ENCODE measurements at places on chromosomes 1 and 21.

DNA sequence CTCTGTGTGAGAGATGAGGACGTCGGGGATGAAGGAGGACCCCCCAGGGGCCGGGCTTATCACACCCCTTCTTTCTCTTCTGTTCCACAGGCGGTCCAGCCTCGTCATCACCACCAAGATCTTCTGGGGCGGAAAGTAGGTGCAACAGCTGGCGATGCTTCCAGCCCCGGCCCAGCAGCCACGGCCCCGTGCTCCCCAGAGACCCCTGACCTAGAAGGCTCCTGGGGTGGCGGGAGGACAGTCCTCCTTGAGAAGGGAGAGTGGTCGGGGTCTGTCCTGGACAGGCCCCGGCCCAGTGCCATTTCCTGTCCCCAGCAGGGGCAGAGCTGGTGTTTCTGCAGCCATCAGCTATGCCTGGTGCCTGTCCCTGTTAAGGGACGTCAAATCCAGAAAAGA is 41.7 kb downstream of the KCNAB2 start:
- DNase-seq, result no peak

DNA sequence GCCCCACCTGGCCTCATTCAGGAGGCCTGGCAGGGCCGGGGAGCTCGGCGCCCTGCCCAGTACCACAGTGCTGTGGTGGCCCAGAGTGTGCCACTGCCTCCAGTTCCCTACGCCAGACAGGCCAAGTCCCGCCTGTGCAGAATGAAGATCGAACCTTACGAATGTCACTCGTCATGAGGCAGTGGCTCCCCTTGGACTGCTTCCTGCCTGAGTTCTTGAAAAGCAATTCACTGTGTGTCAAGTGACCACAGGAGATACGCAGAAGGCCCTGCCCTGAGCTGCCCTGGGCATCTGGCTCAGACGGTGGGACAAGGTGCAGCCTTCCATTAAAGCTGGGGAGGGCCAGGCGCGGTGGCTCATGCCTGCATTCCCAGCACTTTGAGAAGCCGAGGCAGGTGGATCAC is 49.6 kb upstream of the LRP8 start:
- no peak for DNase-seq

DNA sequence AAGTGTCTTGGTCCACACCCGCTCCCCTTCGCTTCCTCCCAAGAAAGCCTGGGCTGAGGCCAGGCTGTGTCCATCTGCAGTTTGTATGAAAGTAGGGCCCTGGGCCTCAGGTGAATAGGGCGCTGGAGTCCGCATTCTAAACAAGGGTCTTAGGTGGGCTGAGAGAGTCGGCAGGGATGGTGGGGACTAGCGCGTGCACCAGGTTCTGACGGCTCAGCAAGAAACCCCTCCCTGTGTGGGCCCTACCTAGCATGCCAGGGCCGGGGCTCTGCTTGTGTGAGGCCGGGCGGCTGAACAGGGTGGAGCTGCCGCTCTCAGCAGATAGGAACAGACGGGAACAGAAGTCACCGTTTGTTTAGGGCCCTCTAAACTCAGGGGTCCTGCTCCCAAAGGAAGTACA is 1.7 kb downstream of the ACTRT2 start:
- DNase-seq, result no peak

DNA sequence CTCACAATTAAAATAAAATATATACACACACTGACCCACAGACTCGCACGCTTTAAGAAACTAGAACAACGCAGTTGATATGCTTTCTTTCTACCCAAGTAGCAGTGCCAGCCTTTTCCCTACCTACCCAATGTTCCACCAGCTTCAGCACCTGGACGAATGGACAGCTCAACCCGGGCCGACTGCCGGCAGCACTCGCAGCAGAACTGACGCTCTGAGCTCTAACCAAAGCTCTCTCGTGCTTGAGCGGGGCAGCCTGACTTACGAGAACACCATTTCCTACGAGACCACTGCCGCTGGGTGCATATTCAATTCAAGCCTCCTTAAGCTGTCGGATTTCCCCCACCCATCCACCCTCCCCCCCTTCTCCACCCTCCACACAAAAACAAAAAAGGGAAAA is 127.4 kb upstream of the DPYD start:
- peak; percentile 8 for DNase-seq

DNA sequence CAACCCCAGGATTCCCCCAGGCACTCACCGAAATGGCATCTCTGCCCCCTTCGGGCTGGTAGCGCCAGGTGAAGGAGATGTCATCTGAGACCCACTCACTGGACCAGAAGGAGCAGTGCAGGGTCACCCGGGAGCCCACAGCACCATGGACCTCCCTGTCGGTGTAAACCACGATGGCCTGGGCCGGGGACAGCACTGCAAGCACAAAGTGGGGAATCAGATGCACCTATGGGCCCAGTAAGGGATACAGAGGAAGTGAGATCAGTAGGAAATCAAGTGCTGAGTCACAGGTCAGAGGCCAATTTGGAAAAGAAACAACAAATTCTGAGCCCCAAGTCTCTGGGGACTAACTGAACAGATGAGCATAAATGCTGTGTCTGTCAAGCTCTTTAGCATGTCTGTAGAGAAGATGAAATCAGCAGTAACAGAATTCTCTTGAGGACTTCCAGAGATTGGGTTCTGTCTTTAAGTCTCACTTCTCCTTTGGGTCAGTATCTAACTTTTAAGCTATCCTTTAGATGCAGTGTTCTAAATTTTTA is 2.5 kb downstream of the MPZ start:
- no peak for DNase-seq

- DNase-seq, result no peak
These were observed 150.8 kb downstream of the ROR1 start for GRCh38 chr1:63924600-63924999.

DNA sequence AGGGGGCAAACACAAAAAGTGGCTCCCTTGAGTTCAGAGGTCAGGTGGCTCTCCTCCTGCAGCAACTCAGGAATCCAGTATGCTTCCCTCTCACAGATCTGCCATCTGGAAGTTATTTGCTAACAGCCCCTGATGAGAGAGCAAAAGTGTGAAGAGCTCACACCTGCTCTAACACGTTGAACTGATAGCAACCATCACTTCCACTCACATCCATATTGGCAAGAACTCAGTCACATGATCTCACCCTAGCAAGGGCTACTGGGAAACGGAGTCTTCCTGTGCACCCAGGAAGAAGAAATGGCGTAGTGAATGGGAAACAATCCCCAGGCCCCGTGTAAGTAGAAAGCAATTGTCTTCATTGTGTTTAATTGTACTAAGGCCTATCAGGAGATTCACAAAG is 20.7 kb upstream of the SLC45A1 start:
- no peak for DNase-seq

GRCh38 chr1:228214921-228215662 is 7.2 kb downstream of the OBSCN start:
- no peak for DNase-seq

GRCh38 chr1:244353551-244354091 is 98.1 kb downstream of the ADSS2 start:
- no peak for DNase-seq

GRCh38 chr21:15592271-15592860 is 137.4 kb upstream of the USP25 start:
- DNase-seq, result peak; percentile 28

GRCh38 chr1:156113282-156113950 is 1.1 kb upstream of the LMNA start:
- DNase-seq, result no peak

DNA sequence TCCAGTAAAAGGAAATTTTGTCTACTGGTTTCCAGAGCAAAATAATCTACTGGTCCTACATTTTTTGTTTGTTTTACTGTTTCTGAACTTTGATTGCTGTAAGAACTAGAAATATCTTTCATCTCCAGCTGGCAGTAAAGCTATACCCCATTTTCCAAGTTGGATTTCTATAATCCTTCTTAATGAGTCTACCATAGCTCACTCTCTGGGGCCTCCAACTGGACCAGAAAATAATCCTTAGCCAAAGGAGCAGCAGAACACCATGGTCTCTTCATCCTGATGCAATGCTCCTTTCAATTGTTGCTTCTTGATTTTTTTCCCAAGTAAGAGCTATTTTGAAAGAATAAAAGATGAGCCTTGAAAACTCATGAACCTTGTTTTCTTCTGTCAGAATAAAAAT is 110.0 kb upstream of the COL11A1 start:
- no peak for DNase-seq

DNA sequence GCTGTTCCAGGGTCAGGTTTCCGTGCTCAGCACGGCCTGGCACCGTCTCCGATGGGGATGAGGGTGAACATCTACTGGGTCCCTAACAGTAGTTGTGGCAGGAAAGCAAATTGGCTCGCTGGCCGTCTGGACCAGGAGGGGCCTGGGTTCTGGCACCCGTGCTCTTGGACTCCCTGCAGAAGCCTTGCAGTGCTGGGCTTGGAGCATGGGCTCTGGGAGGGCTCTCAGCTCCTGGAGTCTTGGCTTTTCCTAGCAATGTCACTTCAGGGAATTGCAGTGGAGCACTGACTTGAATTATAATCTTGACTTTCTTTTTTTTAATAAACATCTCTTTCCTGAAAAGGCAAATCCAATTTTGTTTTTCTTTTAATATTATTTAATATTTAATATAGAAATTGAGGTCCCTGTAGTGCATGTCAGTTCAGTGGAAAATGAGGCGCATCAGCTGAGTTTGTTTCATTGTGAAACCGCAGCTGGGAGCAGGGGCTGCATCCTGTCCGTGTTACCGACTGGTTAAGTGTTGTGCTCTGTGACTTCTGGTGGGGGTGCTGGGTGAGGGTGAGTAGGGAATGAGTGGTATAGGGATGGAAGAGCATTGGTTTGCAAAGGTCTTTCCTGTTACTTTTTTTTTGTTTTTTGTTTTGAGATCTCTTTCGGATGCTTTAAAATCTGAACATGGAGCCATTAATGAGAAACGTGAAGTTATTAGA is 64.1 kb downstream of the PEX14 start:
- DNase-seq, result peak; percentile 68

DNA sequence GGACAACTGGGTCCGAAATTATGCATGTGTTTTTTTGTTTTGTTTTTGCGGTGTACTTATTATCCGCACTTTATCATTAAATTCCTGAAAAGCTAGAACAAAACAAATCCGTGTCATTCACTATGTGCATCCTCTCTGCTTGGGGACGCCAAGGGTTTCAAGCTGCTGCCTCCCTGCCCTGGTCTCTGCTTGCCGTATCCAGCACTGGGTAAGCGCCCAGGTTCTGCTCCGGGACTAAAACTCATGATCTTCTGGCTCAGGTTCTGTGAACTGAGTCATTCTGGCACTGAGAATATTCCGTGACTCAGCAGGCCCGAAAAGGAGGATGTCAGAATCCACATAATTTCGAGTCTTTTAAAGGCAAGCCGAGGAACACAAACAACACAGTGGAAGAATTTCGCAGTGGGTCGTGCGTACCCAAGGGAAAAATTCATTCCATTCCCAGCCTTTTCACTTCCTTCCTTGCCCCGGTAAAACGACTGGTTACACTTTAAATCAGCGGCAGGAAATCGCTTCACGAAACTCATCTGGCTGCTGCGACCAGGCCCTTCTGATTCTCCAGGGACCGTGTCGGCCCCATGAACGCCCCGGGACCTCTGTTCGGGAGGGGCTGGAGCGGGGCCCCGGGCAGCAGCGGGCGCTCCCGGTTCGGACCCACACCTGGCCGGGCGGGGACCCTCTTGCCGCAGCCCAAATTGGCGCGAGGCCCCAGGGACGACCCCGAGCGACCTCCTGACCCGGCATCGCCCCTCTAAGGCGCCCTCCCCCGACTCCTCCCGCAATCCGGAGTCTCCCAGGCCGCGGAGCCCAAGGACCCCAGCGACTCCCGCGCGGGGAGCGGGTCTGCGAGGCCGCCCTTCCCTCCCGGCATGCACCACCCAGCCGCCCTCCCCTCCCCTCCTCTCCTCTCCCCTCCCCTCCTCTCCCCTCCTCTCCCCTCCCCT is 746 bp upstream of the LAMC1 start:
- DNase-seq, result peak; percentile 26

GRCh38 chr21:45747233-45747766 is 103.8 kb downstream of the PCBP3 start:
- DNase-seq, result peak; percentile 78

GRCh38 chr1:86156566-86157455 is at the start of gene COL24A1:
Gene COL24A1, minus strand, starts transcription at chr1:86156772. Its CDS starts 376 bp downstream, at chr1:86156396.
- DNase-seq, result peak; percentile 21

GRCh38 chr1:114627107-114627506 is 42.7 kb downstream of the DENND2C start:
- DNase-seq, result no peak

DNA sequence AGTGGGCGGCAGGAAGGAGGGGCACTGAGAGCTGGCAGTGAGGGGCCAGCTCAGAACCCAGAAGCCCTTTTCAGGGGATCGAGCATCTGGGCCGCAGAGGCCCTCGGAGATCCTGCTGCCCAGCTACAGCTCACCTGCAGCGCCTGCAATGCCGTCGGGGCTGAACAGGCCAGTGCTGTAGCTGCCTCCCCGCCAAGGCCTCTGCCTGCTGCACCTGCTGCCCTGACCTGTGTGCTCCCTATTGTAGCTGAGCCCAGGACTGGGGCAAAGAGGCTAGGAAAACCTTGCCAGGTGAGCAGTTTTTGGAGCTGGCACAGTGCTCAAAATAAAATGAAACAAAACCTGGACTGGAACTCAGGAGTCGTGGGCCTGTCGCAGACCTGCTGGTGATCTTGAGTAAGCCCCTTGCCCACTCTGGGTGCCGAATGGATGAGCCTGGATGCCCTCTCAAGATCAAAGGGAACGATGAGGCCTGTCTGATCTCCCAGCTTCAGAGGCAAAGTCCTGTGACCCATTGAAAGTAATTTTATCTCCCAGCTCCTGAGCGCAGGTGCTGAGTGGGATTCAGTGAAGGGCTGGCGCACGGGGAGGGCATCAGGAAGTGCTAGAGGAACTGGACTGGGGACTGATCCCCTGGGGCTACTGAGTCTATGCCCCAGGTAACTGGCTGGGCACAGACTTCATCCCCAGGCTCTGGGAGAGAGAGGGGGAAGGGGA is 154.6 kb downstream of the FOXD2 start:
- DNase-seq, result peak; percentile 47

DNA sequence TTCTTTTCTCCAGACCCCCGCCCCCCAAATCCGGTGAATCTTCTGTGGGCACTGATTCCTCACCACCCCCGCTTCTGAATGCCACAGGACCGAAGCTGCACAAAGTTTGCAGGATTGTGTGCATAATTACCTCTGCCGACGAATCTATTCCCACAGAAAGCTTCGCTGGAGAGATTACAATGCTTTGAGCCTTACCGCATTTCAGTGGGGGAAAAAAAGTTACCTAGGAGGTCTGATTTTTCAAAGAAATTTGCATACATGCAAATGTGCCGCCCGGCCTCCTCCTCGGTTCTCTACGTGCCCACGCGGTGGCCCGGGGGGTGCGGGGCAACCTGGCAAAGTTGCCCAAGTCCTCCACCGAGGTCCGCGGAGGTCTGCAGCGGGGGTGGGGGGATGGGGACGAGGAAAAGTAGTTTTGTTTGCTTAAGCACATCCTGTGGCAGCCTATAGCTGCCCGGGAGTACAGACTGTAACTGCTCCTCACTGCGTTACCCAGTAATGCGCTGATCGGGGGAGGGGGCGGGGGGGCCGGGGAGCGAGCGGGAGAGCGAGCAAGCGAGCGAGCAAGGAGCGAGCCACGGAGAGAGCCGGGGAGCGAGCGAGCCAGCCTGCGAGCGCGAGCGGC is 563 bp upstream of the NFIA start:
- peak; percentile 9 for DNase-seq

DNA sequence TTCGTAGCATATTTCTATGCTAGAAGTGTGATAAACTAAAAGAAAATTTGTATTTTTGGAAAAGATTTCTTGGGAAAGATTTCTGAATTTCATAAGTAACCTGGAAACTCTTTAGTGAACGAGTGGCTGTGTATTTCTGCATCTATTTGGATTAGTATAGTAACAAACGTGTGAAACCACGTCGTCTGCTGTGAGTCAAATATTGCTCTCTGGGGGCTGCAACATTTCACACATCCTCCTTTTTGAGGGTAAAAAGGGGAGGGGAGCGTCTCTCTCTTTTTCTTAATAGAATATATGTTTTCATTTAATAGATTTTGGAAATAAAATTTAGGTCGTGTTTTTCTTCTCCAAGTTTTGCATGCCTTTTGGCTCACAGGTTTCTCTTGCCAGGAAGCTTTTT is 44.8 kb downstream of the LHX9 start:
- DNase-seq, result no peak

Measured in NCI-H1092 treated with DMSO at 0.1 percent for 48 hours (cell line).